ENCODE measurements at places on chromosomes 3 and 15.

DNA sequence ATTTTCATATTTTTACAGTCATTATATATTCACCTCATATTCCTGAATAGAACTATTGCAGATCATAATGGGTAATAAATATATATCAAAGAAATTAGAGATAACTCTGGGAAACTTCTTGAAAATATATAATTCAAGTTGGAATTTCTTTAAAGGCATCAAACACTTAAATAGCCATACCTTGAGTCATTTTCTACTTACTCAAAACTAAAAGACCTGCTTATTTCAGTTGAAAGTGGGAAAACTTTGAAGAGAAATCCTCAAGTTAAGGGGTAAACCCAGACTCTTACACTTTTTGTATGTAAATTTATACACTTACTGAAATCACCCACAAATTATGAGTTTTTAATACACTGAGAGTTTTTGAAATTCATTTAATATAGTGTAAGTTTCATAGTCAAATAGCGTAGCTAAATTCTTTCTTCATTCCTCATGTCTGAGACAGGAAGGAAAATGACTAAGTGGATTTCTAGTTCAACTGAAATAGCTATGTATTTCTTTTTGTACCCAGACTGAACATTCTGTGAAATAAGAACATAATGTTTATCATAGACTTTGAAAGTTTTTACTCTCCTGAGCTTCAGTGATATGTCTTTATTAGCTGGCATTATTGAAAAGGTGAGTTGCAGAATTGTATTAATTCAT, 4.6 kb upstream of the ALCAM start:
- DNase-seq = no peak

- no peak for DNase-seq
Measured at GRCh38 chr3:194112120-194113106, 23.5 kb upstream of the HES1 start.

DNA sequence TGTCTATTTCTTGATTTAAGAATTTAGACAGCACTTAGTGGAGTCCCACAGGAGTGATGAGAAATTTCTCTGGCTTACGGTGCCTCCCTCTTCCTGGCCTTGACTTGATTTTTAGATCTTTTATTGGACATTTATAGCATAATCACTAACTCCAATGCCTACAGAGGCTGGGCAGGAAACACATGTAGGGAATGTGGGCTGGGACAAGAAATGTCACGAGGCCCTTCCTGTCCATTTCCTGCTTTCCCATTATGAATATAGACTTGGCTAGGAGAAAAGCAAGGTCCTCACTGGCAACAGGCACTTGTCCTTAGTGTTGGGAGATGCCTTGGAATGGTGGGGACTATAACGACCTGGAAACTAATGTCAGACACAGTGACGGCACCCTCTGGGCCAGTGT, 100.3 kb downstream of the MYLK start:
- DNase-seq = no peak

DNA sequence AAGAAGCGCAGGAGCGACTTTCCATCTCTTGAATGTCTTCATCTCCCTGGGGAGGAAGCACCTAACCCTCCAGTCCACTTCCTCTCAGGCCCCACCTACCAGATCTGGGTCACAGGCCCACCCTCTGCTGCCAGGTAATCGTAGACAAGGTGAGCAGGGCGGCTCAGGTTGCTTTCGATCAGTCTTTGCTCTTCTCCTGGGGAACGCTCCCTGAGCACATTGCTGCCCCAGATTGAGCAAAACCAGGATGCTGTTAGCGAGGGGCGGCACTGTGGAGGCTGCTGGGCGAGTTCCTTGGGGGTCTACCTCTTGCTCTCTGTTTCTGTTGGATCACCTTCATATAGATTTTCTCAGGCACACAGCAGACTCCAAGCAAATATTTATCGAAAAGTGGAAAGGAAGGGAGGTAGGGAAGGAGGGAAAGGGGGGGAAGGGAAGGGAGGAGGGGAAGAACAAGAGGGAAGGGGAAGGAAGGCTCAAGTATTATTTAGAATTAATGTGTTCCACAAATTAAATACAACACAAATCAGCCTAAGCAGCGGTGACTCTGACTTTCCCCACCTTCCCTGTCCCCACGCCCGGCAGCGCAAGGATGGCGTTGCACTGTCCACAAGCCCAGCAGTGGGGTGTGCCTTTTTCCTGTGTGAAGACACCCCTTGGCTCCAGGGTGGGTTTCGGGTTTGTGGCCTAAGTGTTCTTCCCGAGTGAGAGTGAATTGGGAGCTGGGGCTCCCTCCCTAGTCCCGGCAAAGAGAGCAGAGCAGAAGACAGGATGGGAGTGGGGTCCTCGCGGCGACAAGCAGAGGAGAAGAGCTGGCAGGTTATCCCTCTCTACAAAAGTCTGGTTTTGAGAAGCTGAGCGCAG, 6.1 kb upstream of the PCSK6 start:
- DNase-seq = no peak

GRCh38 chr15:73495181-73495580, 52.2 kb downstream of the REC114 start:
- DNase-seq = no peak

DNA sequence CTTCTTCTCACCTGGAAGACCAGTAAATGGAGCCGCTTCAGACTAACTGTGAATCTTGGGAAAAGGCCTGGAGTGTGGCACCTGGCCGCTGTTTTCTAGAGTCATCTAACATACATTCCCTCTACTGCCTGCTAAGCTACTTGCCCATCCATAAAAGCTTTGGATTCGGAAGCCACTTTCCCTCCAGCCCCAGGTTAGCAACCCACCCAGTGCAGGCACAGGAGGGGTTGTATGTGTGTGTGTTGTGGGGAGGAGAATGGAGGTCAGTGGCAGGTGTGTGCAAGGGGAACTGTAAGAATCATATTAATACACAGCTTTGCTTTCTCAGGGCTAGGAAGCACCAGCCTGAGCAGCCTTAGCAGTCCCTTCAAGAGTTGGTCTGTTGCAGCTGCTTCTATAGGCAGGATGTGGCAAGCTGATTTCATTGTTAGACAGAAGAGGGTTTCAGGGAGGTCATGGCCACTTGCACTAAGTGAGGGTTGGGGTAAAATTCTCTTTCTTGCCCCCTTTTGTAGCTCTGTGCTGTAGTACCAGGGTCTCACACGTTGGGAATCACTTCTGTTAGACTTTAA, 8.9 kb downstream of the NSUN3 start:
- no peak for DNase-seq

DNA sequence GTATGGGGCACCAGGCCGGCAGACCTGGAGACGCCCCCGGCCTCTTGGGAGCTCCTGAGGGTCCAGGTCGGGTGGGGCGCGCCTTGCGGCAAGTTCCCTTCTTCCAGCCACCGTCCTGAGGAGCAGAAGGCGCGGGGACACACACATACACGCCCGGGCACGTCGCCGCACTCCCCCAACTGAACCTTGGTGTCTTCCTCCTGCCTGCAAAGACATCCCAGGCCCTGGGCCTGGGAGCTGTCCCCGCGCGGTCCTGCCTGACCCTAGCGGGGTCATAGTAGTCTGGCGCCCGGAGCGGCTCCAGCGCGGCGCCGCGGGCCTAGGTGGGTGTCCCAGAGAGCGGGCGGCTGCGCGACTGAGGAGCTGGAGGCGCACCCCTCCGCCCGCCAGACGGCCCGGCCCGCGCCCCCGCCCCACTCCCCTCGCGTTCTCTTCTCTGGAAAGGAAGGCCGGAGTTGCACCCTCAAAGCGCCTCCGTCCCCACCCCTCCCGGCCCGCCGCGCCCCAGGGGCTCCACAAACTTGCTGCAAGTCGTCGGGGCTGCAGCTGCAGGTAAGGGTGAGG, 185.9 kb upstream of the LINGO1 start:
- no peak for DNase-seq

DNA sequence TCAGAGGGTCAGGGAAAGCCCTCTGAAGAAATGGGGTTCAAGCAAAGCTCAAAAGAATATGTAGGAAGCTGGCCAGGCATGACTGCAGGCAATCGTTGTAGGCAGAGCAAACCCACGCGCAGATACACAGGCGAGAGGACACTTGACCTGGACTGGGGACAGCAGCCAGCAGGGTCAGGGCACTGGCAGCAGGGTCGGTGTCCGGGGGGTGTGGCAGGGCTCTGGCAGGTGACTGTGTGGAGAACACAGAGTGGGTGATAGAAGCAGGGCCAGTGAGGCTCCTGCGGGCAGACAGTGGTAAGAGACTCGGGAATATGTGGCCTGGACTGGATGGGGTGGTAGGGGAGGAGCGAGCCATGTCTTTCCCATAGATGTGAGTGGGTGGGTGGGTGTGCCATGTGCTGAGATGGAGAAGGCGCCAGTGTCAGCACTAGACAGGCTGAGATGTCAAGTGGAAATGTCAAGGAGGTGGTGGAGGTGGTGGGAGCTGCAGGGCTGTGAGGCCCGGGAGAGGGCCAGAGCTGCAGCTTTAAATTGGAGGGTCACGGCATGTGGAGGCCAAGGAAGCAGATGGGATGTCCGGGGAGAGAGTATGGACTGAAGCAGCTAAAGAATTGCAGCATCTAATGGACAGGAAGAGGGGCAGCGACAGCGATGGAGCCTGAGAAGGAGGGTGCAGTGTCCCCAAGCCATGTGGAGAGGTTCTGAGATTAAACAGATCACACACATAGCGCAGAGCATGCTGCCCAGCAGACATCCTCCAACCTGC, 13.4 kb downstream of the TMEM43 start:
- no peak for DNase-seq

DNA sequence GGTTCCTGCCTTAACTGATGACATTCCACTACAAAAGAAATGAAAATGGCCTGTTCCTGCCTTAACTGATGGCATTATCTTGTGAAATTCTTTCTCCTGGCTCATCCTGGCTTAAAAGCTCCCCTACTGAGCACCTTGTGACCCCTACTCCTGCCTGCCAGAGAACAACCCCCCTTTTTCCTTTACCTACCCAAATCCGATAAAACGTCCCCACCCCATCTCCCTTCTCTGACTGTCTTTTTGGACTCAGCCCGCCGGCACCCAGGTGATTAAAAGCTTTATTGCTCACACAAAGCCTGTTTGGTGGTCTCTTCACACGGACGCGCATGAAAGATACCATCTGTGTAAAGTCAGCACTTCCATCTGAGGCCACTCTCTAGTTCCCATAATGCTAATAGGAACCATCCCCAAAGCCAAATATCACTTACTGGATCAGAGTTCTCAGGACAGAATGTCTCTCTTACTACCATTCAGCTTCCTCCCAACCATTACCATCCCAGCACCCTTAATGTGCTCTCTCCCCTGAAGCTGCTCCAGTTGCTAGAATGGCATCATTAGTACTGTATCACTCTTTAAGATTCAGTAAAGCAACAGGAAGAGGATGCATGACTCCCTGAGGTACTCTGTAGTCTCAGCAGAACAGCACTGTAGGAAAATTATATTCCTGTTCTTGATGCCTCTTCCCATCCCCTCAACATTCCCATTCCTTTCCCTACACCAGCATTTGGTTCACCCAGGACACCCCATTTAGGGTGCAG, 2.3 kb upstream of the HRG start:
- DNase-seq = no peak

GRCh38 chr3:187858711-187859110, 113.4 kb upstream of the BCL6 start:
- no peak for DNase-seq

GRCh38 chr3:23157331-23157730, 45.8 kb upstream of the UBE2E2 start:
- DNase-seq = no peak

DNA sequence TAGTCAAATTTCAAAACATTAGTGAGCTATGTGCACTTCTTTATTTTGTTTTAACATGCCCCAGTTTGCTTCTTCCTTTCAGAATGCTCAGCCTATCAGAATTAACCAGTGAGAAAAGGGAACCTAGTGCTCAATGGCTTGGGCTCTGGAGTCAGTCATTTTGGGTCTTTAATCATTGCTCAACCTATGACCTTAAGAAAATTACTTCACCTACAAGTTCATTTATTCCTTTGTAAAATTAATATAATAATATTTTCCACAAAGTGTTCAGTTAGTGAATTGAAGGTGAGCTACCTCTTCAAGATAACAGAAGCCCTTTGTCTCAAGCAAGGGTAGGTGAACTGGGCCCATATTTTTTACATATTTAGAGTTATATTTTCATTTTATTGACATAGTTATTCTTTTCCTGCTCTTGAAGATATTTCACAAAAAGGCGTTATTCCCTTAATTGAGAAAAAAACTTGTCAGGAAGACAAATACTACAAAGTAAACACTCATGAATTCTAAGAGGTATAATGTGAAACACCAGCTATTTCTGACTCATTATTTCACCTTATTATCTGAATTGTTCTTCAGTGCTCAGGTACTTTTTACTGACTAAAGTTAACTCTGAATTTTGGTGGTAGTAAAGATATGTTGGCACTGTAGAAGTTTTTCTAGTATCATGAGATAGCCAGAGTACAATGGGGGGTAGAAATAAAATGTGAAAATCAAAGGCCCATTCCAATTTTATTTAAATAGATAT, 415.5 kb downstream of the NAALADL2 start:
- DNase-seq = no peak

DNA sequence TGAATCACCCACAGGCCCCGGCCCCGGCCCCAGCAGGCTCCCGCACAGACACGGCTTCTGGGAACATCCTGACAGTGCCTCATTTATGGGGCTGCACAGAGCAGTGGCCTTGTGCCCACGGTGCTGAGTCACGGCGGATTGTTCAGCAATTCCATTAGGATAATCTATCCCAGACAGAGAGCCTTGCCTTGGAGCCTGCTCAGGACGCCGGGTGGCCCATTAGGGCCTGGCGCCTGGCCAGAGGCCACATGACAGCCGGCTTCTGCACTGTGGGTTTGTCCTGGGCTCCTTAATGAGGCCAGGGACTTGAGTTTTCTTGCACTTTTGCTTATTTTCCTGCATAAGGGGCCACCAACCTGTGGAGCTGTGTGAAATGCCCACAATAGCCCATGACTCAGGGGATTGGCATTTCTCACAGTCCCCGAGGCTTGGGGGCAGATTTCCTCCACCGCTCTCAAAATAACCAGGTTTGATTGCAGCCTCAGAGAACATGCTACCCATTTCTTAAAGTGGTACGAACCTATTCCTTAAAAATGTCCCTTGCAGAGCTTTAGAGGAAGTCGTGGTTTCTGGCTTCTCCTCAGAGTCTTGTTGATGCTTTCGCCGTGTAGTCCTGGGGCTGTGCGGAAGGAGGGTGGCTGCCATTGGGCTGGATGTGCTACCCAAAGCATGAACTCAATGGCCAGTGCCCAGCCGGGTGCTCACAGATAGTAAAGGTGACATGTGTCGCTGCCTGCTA, 19.0 kb downstream of the SYNM start:
- no peak for DNase-seq

DNA sequence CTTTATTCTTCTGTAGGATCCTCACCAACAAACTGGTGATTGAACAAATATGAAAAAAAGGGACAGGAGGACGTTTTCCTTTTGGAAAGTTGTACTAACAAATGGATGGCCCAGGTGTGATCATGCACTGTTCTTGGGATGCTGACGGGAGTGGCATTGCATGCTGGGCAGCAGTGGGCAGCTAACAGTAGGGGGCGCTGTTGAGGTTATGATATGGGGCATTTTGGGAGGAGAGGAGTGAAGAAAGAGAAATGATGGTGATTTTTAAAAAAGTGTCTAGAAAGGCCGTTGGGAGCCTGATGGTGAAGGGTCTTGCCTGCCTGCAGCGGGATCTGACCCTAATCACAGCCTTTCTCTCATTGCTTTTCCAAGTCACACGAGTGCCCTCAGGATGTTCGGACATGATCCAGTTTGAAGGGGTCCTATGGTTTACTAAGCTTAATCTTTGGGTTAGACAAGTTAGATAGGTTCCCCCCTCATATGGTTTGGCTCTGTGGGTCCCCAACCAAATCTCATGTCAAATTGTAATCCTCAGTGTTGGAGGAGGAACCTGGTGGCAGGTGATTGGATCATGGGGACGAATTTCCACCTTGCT, 46.2 kb upstream of the PRTG start:
- peak; percentile 40 for DNase-seq

All from CD4-positive, alpha-beta T cell treated with Interleukin-21 for 1 hour (primary cell).